ENCODE measurements at places on chromosomes 1 and 21.

- DNase-seq: no peak
These were observed 25.1 kb downstream of the RRP1B start for GRCh38 chr21:43684424-43684823.

DNA sequence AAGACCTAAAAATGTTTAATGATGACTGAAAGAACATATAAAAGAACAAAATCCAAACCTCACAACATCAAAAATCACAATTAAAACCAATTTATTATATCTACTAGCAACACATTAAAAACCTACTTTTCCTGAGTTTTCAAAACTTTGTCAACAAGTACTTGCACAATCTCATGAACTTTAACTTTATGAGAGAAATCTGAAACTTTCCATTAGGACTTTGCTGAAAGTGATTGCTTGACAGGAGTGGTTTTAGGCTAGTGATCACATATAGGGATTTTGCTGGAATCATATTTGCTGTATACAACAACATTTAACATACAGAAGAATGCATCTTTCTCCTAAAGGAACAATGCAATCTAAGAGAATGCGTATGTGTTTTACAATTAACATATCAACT is 13.2 kb downstream of the HNRNPR start:
- no peak for DNase-seq

DNA sequence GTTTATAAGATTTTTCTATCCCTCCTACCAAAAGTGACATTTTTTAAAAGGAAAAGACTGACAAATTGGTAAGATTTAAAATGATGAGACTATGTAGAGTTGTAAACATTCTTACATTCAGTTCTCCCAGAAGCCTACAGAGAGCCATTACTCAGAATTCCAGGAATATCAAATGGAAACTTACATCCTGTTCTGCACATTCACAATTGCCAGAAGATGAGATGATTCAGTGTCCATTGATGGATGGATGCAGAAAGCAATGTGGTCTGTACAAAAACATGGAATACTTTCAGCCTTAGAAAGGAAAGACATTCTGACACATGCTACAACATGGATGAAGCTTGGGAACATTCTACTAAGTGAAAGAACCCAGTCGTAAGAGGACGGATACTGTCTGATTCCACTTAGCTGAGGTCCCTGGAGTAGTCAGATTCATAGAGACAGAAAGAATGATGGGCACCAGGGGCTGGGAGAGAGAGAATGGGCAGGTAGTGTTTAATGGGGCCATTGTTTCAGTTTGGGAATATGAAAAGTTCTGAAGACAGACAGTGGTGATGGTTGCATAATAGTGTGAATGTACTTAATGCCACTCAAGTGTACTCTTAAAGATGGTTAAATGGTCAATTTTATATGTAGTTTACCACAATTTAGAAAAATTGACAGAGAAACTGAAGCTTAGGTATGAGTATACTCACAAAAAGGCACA is 16.6 kb downstream of the MX1 start:
- DNase-seq: no peak

GRCh38 chr1:157388057-157388456 is 164.3 kb downstream of the FCRL5 start:
- no peak for DNase-seq

GRCh38 chr1:236400061-236400603 is 6.0 kb downstream of the EDARADD start:
- no peak for DNase-seq

- DNase-seq: no peak
These were observed 1.7 kb downstream of the ACTRT2 start for GRCh38 chr1:3022976-3023375.

GRCh38 chr1:12574757-12575139 is 43.3 kb downstream of the DHRS3 start:
- DNase-seq: no peak

- DNase-seq: peak; percentile 75
These were observed 152.2 kb downstream of the SIPA1L2 start for GRCh38 chr1:232477728-232478127.

- DNase-seq: no peak
These were observed 34.7 kb downstream of the B3GALT5 start for GRCh38 chr21:39647476-39647875.

DNA sequence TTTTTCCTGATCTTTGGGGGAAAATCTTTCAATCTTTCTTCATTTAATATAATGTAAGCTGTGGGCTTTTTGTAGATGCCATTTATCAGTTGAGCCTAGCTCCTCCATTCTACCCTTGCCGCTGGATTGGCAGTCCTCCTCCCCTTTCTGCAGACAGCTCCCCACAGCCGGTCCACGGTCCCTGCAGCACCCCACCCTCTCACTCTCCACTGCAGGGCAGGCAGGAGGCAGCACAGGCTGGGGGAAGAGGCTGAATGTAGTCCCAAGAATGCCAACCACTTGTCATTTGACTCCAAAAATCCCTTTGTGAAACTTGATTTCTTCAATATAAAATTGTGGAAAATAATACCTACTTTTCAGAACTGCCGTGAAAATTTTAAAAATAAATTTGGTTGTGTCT is 96.7 kb downstream of the SYT2 start:
- DNase-seq: no peak

- no peak for DNase-seq
These were observed 3.3 kb upstream of the KIF21B start for GRCh38 chr1:201026836-201027235.

DNA sequence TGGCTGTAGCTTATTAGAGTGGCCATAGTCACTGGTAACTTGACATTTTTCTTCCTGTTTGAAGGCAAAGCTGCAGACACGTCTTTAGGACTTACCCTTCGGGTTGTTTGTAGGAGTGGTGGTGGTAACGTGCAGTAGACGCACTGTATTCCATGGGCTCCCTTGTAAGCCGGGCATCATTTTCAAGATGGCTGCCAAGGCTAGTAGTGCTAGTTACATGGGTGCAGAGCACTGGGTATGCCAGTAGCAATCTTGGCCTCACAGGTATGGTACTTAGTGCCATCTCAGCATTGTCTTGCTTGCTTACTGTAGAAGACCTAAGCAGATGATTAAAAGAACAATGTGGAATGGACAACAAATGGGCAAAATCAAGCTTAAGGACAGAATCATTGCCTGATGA is 1.9 kb downstream of the YBX1 start:
- no peak for DNase-seq

DNA sequence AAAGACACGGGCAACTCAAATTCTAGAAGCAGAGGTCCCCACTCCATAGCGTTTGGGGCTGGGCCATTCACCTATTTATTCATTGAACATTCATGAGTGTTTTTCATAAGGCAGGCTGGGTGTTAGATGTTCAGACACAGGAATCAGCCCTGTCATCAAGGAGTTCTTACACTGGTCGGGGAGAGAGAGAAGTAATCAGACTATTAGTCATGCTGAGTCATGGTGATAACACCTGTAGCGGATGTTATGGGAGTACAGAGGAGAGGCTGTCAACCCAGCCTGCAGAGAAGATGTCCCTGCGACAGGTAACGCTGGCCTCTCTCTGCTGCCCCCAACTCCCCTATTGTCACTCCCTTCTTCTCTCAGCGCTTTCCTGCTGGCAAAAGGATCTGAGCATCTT is 17.2 kb downstream of the LY9 start:
- no peak for DNase-seq

- DNase-seq: no peak
These were observed 4.2 kb downstream of the MANEAL start for GRCh38 chr1:37797750-37798345.

DNA sequence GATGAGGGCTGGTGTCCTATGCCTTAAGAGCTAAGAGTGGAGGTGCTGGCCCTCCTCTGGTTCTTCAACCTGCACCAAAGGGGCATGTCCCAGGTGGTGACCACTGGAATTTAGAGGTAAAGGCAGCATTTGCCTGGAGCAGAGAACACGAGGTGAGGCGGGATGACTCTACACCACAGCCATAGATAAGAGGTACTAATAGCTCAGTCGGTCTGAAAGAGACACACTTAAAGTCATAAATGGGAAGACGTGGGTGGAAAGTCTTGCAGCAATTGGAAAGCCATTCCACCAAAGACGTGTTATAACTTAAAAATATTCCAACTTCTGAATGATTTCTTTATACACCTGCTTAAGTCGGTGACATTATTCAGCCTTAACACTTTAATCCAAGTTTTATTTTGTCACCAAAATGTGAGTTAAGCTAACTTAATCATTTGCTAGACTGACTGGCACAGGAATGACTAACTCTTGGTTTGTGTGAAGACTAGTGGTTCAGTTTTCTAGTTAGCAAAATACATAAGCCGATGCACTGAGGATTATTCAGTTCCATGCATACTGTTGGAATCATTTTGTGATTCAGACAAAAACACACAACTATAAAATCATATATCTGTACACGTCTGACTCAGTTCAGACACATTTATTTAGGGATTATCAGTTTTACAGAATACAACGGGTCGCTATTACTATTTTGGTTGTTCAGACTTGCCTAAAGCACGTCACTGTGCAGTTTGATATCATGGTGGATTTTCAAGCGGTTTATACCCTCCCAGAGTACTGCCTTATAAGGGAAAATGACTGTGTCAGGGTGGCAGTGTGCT is 4.6 kb upstream of the ETS2 start:
- no peak for DNase-seq

GRCh38 chr1:221758455-221758854 is 16.6 kb upstream of the DUSP10 start:
- DNase-seq: no peak

DNA sequence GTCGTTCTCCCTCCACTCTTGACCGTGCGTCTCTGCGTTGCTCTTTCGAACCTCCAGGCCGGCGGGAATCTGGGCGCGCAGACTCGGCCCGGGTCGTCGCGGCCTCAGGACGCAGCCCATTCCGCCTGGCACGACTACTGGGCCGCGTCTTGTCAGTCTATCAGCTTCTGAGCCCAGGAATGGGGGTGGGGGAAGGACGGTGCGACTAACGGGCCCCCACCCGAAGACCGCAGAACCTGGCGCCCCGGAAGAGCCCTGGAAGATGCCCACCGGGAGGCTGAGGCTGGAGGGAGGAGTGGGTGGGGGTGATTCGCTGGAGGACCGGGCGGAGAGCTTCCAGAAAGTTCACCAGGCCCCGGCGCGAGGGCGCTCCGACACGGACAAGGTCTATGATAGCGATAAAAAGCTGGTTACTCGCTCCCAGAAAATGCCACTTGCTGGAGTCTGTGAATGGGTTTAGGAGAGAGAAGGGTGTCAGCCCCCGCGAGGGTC is 1.7 kb upstream of the DMRTA2 start:
- DNase-seq: no peak

- no peak for DNase-seq
These were observed 80.6 kb upstream of the RAVER2 start for GRCh38 chr1:64664299-64664698.

DNA sequence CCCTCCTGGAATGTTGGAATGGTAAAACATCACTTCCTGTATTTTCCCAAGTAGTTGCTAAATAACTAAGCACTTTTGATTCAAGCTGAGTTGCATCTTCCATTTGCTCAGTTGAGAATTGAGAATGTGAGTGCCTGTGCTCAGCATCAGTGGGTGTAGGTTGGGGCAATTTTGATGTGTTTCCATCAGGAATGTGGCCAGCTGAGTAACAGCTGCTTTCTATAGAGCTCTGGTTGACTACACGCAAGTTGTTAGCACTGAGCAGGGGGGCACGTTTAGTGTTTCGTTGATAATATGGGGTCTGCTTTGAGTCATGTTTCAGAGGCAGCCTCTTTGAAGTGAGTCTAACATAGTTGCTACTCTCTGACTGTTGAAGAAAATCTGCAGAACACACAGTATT is 41.5 kb downstream of the LRRC53 start:
- DNase-seq: no peak

DNA sequence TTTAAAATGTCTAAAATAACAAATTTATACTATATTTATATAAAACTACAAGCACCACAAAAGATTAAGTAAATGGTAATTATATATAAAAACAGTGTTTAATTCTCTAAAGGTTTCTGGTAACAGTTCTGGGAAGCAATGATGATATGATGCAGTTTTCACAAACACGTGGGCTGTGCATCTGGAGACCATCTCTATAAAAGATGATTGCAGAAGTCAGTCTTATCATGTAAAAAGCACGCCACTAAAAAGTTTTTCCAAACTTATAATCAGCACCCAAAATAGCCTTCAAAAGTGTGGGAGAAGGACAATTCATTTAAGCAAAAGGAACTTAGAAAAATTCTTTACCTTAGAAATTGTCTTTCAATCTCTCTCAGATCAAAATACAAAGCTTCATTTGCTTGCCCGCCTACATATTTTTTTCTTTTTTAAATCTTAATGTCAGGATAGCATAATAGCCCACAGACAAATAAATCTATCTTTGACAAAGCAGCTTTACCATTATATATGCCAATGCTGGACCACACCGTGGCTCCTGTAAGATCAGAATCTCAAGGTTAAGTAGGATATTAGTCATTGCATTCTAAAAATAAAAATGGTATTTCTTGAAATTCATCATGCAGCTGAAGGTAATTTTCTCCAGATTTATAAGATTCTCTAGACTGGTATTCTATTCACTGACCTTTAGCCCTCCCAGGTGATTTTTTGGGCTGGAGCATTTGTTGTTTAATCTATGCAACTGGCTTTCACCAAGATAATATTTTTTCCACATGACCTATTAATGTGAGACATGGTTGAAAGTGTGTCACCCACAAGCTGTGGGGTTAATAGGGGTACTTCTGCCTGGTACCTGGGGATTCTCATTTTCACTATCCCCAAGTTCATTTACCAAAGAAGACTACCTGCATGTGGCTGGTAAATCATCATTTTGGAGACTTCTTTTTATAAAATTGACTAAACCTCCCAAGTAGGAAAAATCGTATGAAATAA is 189.6 kb upstream of the ST6GALNAC5 start:
- no peak for DNase-seq

DNA sequence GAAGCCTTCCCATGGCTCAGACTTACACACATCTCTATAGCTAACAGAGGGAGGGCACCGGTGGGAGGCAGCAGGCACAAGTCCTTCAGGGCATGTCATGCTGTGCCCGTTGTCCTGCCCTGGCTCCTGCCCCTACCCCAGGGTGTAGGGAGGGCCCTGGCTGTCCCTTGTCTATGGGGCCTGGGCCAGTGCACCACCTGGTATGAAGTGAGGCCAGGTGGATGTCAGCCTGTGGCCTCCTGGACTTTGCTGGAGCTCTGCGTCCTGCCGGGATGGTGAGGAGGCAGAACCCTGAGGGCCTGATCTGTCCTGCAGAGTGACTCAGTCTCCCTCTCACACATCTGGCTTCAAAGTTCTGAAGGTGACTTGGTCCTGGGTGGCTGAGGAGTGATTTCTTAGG is 47.3 kb upstream of the GPR37L1 start:
- no peak for DNase-seq

DNA sequence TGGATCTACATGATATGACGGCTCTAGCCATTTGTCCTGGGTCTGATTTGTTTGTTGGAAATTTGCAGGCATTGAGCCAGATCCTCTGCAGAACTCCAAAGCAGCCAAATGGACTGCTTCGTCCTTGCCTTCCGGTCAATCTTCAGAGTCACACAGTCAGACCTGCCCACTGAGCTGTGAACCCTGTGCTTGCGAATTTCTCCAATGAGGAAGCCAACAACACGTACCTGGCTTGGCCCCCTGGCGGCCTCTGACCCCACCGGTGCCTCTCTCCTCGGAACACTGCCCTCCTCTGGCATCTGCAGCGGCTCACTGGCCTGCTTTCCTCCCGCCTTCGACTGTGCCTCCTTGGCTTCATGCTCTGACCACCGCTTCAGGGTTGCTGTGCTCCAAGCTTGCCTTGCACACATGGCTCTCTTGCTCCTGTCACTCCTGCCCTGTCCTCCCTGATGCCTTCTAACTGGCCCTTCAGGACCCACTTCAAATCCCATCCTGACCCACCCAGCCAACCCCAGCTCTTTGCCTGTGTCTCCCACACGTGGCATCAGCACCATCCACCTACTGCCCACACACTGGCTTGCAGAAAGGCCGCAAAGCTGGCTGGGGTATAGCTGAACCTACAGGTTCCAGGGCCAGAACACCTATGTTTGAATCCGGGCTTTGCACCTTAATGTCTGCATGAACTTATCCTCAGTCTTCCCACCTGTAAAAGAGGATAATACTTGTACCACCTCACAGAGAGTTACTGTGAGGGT is 128.2 kb downstream of the KCNN3 start:
- DNase-seq: no peak

All from fibroblast of the conjunctiva (primary cell).